ENCODE measurements at places on chromosomes 16 and 17.

DNA sequence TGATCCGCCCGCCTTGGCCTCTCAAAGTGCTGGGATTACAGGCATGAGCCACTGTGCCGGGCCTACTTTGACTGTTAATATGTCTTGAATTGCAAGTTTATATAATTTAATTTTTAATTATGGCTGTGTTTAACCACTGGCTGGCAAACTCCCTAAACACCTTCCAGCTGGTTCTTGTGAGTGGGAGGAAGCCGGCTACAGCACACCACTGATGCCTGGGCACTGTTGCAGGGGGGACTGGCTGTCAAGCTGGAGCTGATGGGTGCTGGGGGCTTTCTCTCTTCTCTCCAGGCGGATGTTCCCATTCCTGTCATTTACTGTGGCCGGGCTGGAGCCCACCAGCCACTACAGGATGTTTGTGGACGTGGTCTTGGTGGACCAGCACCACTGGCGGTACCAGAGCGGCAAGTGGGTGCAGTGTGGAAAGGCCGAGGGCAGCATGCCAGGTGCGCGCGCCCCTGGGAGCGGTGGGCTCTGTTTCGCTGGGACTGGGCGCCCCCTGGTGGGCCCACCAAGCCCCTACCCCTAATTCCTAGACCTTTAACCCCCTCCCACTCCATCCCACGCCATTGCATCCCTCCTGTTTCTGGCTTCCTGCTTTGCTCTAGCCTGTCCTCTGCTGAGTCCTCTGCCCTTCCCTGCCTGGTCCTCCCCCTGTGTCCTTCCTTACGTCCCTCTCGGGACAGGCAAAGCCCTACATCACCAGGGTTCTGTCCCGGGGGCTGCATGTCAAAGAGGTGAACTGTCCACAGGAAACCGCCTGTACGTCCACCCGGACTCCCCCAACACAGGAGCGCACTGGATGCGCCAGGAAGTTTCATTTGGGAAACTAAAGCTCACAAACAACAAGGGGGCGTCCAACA is 9.5 kb downstream of the TBX21 start:
- DNase-seq, result peak; percentile 64

DNA sequence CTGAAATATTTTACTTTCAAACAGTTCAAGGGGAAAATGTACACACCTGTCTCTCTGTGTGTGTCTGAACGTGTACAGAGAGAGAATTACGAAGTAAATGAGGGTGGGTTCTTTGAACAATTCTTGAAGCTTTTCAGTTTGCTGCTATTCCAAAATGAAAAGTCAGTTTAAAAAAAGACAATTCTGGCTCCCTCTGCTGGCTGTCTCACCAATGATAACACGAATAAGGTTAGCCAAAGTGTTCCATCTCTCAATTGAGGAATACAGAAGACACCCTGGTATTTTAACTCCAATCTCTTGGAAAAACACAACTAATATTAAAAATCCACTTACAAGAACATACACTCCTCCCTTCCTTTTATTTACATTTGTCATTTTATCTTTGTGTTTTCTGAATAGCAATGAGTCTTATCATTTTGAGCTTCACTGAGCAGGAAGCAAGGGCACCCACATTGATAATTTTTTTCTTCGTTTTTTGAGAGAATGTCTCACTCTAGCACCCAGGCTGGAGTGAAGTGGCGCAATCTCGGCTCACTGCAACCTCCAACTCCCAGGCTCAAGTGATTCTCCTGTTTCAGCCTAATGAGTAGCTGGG is 20.5 kb downstream of the EFTUD2 start:
- DNase-seq, result peak; percentile 36

DNA sequence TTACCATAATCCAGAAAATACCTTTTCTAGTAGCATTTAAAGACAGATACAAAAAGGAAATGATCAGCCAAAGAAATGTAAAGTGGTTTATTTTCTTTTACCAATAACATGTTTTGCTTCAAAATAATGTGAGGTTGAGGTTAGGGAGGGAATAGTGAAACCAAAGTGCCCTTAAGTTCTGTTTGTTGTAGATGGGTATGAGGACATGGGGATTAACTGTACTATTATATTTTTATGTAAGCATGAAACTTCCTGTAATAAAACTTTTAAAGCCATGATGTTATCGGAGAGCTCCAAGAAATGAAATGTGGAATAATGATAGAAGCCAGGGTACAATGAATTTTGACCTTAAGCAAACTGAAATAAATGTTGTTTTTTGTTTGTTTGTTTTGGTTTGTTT is 9.9 kb downstream of the C16orf46 start:
- no peak for DNase-seq

DNA sequence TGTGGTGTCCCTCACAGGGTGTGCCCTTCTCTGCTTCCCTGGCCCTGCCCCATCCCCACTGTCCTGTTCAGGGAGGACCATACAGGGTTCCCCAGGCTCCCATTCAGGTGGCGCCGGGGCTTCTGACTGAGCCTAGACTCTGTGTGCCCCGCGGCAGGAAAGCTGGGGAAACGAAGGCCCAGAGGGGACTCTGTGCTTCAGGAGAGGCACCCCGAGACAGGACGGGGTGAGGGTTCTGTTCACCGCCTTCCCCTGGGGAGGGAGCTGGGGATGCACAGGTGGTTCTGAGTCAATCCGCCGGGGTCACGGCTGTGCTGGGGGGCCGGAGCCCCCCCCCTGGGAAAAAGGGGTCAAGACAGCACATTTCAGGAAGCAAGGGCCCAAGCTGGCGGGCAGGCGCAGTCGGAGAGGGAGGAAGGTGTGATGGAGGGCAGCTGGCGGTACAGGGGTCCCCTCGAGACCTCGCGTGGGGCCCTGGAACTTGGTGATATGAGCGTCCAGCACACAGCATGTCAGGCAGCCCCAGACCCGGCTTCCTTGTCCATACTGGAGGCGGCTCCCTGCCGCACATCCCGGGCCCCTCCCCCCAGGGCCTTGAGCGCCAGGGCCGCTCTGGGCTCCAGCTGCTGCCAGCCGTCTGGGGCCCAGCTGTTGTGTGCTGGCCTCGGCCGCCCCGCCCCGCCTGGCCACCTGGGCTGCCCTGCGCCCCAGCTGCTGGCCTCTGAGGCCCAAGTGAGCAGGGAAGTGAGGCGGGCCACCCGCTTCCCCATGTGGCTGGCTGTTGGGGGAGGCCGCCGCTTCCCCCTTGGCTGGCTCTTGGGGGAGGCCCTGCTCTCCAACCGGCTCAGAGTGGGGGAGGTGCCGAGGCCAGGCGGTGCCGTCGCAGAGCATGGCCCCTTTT is 5.6 kb upstream of the NOTUM start:
- no peak for DNase-seq

- DNase-seq, result no peak
Observed at GRCh38 chr16:48291303-48291702, 44.0 kb upstream of the ABCC11 start.

DNA sequence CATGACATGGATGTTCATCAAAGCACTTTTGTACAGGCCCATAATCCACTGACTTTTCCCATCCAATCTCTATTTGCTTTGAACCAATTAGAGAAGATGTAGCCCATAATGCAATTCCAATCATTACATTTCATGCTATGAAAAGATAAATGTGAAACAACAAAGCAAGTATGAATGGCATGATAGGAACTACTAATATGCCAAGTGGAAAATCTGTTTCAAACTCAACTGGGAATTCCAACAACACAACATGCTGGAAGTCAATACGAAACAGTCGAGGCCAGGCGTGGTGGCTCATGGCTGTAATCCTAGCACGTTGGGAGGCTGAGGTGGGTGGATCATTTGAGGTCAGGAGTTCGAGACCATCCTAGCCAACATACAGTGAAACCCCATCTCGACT is 39.6 kb upstream of the TMEM97 start:
- DNase-seq, result no peak

DNA sequence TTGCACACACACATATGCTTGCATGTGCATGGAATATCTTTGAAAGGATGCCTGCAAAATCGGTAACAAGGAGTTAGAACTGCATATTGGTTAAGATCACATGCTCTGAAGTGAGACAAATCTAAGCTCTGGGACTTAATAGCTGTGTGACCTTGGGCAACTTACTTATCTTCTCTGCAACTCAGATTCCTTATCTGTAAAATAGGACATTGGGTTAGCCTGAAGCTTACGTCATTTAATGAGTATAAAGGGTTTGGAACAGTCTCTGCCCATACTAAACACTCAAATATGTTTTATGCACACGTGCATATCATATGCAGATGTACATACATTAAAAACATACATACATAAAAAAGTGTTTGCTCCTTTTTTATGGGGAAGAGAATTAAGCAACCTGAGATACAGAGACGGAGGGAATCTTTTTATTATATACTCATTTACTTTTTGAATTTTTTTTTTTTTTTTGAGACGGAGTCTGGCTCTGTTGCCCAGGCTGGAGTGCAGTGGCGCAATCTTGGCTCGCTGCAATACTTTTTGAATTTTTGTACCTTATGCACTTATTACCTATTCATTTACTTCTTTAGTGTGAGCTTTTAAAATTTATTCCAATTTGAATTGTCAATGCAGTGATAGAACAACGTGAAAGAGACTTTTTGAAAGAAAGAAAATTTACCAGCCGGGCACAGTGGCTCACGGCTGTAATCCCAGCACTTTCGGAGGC is 206.2 kb downstream of the CCDC182 start:
- no peak for DNase-seq

Measured in stimulated activated CD8-positive, alpha-beta memory T cell treated with anti-CD3 and anti-CD28 coated beads, Interleukin-4, amount 100 ng/mL, for 48 hours (primary cell).